HAP-1 (cell line): ENCODE measurements at places on chromosomes 13 and 19.

GRCh38 chr19:17311455-17312188, 2.3 kb downstream of the DDA1 start:
- no peak for DNase-seq

- peak; percentile 29 for DNase-seq
Measured at GRCh38 chr19:13428352-13428751, 77.9 kb downstream of the CACNA1A start.

DNA sequence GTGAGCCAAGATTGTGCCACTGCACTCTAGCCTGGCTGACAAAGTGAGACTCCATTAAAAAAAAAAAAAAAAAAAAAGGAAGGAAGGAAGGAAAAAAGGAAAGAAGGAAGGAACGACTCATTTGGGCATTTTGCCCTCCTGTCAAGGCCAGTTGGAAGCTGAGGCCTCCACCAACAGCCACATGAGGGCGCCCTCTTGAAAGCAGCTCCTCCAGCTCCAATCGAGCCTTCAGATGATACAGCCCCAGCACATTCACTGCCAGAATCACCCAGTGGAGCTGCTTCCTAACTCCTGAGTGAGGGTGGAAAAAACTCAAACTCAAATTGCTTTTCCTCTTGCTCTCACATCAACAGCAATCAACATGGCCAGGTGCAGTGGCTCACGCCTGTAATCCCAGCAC, 40.9 kb downstream of the GNG7 start:
- DNase-seq, result peak; percentile 34

DNA sequence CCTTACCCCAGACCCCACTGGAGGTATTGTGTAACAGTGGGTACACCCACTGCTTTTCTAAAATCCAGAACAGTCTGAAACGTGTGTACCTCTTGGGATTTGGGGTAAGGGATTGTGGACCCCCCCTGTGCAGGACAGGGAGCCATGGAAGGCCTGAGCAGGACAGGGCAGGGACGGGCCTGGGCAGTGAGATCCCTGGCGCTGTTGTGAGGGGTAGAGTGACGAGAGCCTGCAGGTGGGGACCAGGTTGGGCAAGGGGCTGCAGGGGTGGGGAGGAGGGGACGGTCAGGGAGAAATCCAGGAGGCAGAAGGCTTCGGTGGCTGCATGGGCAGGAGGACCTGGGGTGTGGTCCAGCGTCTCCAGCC, 28.6 kb downstream of the CNFN start:
- DNase-seq, result no peak

DNA sequence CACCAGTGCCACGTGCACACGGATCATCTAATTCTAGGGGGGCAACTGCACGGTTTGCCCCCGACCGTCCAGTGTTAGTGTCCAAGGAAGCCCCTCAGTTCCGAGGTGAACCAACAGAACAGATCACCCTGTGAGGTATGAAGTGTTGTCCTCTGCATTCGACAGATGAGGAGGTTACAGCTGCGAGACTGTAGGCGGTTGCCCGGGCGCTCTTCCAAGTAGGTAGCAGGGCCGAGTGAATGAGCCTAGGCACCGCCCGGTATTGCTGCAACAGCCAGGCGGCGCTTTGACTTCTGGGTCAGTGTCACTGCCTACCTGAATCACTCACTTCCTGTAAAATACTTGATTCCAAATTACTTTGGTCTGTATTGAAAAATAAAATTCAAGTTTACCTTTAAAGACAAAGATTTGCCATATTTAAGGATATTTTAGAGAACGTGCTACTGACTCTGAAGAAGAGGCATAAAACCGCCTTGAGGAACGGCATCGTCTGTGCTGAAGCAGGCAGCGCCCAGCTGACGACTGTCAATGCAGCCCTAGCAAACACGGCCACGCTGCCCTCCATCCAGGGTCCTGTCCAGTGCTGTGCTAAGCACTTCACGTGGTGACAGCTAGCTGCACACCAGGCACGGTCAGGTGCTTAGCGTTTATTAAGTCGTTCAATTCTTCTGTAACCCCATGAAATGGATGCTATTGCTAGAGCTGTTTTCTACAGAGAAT, 19.3 kb upstream of the RASA3 start:
- DNase-seq, result no peak

- DNase-seq, result no peak
Measured at GRCh38 chr19:4098493-4098892, 25.4 kb downstream of the MAP2K2 start.

- no peak for DNase-seq
Measured at GRCh38 chr19:8884416-8884815, 52.2 kb downstream of the MBD3L1 start.

DNA sequence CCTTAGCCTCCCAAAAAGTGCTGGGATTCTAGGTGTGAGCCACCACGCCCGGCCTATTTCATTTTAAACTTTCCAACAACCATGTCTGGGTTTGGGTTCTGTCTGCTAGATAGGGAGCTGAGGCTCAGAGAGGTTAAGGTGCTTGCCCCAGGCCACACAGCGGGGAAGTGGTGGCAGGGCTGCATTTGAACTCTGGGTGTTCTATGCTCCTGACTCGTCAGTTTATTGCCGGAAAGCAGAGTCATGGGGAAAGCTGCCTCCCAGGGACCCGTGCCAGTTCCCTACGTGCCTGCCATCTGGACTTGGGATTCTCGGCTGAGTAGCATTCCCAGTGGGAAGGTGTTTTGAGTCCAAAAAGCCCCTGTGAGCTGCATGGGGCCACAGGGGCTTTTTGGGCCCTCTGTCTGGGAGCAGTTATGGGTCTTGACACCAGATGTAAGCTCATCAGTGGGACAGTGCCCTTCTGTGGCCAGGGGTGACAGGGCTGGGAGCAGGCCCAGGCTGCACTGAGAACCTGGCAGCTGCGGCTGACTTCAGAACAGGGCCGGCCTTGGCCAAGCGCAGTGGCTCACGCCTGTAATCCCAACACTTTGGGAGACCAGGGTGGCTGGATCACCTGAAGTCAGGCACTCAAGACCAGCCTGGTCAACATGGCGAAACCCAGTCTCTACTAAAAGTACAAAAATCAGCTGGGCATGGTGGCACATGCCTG, 10.9 kb downstream of the RFX1 start:
- no peak for DNase-seq

- peak; percentile 27 for DNase-seq
Measured at GRCh38 chr13:31824705-31825517, 85.6 kb downstream of the RXFP2 start.

DNA sequence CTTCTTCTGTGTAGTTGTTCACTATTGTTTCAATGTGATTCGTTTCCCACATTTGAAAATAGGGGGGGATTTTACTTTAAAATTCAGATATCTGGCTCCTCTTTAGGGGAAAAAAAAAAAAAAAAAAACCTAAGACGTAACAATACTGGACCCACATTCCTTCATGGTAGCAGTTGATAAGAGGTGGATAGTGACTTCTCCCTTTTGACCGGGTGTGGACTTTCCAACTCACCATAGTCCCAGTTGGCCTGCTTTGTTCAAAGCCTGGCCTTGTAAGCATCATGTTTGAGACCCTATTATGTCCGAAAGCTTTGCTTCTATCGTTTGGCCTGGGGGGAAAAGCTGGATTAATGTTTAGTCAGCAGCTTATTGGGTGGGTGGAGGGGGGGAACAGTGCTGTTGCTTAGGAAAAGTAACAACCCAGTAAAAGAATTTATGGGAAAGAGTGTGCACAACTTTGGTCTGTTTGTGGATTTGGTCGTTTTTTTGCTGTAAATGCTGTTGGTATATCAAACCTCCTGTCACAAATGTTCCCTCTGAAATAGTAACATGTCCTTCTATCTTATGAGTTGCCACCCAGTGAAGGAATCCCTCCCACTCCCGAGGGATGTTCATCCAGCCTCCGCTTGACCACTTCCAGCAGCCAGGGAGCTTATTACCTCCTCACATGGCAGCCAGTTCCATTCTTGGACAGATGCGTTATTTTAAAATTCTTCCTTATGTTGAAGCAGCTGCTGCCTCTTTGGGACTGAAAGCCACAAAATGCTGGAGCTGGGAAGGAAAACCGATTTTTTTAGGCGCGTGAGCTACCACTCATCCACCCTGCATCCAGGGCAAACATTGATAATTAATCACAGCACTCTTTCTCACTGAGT, 10.4 kb downstream of the SAMD4B start:
- peak; percentile 27 for DNase-seq

- DNase-seq, result peak; percentile 62
Measured at GRCh38 chr19:5001615-5002014, 32.7 kb downstream of the KDM4B start.

DNA sequence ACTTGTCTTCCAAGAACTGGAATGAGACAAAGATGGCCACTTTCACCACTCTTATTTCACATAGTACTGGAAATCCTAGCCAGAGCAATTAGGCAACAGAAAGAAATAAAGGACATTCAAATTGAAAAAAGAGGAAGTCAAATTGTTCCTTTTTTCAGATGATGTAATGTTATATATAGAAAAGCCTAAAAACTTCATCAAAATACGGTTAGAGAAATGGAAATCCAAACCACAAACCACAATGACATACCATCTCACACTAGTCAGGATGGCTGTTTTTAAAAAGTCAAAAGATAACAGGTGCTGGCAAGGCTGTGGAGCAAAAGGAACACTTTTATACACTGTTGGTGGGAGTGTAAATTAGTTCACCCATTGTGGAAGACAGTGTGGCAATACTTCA, 113.3 kb upstream of the SPRY2 start:
- DNase-seq, result no peak

- no peak for DNase-seq
Measured at GRCh38 chr13:76329866-76330580, 556.2 kb downstream of the KCTD12 start.

- DNase-seq, result no peak
Measured at GRCh38 chr13:102510072-102510471, 86.7 kb upstream of the TPP2 start.

DNA sequence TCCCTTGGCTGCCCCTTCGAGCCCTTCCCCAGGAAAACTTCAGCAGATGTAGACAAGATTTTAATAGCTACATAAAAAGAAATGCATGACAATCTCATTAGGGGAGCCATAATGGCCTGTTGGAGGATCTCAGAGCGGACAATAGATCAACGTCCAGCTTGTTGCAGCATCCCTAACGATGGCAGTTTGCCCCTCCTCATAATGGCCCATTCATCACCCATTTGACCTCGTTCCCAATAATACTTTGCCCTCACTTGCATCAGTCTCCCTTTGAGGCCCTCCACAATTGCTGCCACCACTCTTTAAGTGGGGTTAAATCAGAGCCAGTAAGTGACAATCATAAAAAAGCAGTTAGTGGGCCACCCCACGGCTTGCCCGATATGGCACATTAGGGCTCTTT, 84.7 kb upstream of the PCDH8 start:
- DNase-seq, result no peak

DNA sequence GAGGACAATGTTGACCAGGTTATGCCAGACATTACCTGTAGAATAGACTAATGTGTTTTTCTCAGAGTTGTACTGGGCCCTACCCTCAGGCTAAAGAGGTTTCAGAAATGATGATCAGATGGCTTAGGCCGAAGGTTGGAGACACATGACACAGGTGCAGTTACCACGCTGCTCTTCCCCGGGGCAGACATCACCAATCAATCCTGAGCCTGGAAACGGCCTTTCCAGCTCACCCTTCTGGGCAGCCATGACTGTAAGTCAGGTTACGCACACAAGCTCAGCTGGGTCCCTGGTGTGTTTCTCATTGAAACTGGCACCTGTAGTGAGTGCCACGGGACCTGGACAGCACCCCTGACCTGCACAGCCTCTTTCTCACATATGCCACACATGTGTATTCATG, 299.3 kb downstream of the UQCRFS1 start:
- DNase-seq, result no peak

DNA sequence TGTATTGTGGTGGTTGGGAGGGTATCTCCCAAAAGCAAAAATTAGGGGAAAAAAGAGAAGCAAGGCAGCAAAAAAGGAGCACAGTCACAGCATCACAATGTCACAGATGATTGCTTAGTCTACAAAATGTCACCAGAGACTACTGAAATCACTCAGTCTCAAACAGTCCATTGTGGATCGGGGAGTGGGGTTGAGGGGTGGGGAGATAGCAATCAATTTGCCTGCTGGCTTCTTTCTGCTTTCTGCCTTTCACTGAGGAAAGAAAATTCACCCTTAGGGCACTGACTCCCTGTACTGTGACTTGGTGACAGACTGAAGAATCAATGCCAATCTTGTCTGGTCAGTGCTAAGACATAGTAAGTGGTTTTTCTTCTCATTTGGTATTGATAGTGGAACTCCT, 2127.1 kb upstream of the PCDH20 start:
- DNase-seq, result no peak

- no peak for DNase-seq
Measured at GRCh38 chr19:54403054-54403453, 12.2 kb upstream of the TTYH1 start.

DNA sequence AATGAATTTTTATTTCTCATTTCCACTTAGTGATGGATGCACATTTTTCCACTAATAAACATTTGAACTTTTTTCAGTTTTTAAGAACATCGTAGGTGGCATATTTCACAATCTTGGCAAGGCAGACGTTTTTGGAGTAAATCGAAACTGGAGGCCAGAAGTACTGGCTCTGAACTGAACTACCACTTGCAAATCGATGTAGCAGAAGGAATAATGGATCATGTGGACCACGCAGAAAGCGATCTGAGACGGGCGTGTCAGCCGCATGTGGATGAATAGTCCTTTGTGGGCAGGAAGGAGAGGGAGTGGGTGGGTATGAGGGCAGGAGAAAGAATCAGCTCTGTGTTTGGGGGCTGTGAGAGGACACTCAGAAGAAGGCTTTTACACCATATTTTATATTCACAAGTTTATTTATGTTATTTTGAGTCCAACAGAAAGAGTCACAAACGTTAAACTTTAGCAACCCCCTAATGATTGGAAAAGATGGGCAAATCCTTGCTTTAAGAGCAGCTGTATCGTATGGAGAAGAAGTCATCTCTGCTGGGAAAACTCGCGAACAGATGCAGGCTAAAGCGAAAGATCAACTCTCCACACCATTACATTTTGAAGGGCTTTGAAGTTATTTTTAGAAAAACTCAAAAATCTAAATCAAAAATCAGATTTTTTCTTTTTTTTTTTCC, 90.5 kb downstream of the COL4A2 start:
- no peak for DNase-seq

GRCh38 chr19:50779504-50780457, 9.5 kb downstream of the GPR32 start:
- DNase-seq, result no peak

DNA sequence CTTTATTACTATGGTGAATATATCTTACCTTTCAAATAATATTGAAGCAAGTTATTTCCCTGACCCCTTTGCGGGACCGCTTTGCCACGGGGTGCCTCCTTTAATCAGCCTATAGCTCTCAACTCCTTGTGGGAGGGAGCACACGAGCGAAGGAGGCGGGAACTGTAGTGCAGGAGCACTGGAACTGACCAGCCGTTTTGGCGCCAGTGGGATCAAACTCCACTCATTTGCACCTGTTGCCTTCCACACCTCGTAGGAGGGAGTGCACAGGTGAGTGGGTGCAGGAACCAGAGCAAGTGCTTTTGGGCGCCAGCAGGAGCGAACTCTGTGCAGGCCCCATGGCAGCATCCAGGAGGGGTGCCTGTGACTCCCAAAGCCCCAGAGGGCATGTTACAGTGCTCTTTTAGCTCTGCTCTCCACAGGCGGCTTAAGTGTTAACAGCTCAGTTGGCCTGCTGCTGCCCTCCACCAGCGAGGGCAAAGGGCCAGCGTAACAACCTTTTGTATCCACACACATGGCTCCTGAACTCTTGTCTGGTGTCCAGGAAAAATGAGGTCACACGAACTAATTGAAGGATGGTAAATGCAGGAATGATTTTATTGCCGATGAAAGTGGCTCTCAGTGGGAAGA, 206.9 kb downstream of the GGACT start:
- DNase-seq, result no peak
